Esophagus mucosa (tissue), 1 donor: ENCODE measurements at places on chromosomes 2 and 18.

GRCh38 chr18:37445836-37446235 is 119.8 kb downstream of the CELF4 start:
- ATAC-seq, result no peak

GRCh38 chr2:28035163-28035690 is 144.7 kb downstream of the BABAM2 start:
- ATAC-seq, result no peak

GRCh38 chr18:10023853-10024570 is 110.2 kb downstream of the VAPA start:
- ATAC-seq, result no peak

DNA sequence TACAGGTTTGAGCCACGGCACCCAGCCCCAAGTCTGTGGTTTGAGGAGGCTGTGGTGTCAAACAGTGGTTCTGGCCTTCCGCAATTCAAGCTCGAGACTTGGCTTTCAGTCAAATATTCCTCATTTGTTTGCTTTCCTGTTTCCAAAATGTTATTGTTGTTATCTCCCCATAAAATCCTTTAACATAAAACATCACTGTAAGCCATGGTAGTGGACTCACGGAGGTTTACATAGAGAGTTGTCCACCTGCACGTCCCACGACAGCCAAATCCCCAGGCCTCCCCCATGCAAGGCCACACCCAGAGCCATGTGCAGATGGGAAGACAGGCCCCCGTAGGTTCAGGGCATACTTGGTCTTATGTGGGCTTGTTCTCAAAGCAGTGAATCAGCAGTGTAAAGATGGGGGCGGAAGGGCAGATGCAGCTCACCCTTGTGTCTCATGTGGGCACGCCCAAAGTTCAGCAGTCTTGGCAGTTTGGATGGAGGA is 18.9 kb upstream of the ST3GAL5 start:
- peak; percentile 65 for ATAC-seq

GRCh38 chr18:32160547-32160946 is 29.3 kb upstream of the MEP1B start:
- peak; percentile 31 for ATAC-seq

DNA sequence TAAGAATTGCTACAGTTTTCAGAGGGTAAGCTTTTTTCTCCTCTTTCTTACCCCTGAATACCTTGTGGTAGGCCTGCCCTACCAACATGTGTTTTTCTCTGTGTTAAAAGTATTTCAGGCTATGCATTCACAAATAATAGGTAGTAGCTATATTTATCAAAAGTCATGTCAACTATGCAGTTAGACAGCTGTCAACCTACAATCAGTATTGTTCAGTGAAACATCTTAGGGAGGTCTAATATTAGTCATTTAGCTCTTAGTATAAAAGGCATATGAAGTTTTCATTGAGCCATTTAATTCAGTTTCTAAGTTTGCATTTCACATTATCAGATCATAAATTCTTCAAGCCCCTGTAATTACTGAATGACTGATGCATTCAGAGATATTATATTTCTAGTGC is 36.7 kb downstream of the XIRP2 start:
- ATAC-seq, result no peak

DNA sequence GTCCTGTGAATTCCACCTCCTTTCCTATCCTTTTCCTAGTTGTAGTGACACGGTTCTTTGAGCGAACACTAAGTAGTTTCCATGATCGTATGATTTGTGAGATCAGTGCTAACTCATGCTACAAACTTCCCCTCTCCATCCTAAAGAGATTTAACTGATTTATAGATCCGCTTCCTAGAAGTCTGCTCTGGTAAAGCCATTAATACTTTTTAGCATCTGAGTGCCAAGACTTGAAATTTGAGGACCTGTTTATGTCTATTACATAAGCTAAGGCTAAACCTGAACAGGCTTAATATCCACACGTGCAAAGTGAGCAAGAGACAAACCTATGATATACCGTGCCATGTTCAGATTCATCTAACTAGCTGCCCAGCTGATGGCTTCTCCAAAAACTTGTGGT is 14.9 kb downstream of the PROKR1 start:
- no peak for ATAC-seq

DNA sequence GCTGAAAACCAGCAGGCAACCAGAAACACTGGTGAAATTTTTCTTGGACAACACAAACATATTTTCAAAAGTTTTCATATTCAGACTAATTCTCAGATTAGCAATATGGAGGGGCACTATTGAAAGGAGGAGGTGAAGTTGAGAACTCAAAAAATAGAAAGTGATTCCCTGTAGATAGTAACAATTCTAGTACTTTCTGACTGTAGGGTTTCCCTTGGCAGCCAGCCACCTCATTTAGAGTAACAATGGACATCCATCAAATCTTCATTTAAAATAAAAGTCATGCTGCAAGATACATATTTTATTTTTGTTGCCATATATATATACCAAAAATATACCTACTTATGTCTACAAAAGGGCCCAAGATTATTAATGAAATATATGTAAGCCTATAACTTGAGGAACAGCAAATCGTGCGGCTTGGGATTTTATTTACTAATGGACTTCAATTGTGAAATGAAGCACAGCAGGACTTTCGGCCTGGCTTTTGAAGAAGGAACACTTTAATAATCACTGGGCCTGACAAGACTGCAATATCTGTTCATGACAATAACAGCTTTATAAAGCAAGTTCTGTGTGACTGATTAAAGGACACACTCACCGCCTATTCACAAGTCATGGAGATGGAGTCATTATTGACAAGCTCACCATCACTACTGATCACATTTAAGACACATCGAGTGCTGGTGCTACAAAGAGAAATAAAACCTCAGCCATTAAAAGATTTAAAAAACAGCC is 6.8 kb upstream of the NR4A2 start:
- ATAC-seq, result no peak

DNA sequence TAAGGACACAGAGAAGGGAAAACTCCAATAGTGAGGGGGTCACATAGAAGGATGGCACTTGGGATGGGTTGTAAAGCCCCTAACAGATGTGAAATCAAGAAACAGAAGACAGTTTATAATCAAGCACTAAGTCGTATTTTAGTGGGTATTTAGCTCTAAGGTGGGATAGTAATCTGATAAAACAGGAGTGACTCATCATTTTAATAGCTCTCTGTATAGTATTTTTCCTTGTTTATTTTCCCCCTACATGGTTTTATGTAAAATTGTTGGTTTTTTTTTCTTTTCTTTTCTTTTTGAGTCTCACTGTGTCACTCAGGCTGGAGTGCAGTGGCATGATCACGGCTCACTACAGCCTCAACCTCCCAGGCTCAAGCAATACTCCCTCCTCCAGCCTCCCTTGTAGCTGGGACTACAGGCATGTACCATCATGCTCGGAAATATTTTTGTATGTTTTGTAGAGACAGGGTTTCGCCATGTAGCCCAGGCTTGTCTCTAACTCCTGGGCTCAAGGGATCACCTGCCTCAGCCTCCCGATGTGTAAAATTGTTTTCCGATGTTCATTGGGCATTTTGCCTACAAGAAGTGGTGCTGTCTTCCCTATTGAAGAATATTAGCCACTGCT is 142.6 kb upstream of the SERPINE2 start:
- ATAC-seq, result peak; percentile 50

GRCh38 chr2:119477113-119477505 is 45.5 kb downstream of the TMEM37 start:
- ATAC-seq, result no peak

GRCh38 chr2:82282111-82282882 is 1977.7 kb upstream of the LRRTM1 start:
- no peak for ATAC-seq

DNA sequence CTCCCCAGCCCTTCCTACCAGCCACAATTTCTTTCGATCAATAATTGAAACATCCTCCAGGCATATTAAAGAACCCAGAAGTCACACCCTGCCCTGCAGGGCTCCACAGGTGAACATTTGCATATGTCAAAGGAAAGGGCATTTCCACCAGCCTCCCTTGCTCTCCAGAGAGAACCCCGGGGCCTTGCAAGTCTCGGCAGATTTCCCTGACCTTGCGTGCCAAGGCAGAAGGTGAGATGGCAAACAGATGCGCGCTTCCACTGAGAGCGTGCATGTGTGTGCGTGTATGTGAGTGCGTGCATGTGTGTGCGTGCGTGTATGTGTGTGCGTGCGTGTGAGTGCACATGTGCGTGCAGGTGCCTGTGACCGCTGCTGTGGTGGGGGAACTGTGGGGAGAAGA is 120.3 kb downstream of the INO80D start:
- ATAC-seq, result peak; percentile 70

DNA sequence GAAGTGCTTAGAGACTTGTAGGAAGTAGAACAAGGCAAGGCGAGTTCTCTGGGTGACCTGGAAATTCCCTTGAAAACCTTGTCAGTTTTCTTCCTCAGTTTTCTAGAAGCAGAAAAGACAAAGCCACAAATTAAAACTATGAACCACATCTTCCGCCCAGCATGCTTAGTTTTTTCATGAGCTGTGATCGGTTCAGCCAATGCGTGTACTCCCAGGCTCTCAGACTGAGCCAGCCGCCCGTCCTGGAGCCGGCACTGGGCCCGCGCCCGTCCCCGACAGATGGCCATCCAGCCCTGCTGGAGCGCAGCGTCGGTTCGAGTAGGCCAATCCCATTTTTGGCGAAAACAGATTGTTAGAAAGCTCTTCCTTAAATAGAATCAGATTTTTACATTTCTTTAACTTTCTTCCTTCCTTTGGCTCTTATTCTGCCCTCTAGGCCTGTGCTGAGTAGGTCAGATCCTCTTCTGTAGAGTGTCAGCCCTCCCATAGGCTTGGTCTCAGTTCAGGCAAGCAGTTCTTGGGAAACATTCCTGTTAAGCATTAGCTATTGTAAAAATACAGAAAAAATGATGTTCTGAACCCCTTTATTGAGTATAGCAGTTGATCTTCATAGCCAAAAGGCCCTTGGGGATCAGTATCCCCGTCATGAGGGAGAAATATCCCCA is 112.5 kb downstream of the NCK2 start:
- ATAC-seq, result no peak

GRCh38 chr2:63009490-63009889 is 41.1 kb upstream of the OTX1 start:
- no peak for ATAC-seq

- peak; percentile 83 for ATAC-seq
These were observed 818.9 kb upstream of the ACVR2A start for GRCh38 chr2:147025646-147026585.

- peak; percentile 98 for ATAC-seq
These were observed 680.2 kb downstream of the NYAP2 start for GRCh38 chr2:226079671-226080181.

DNA sequence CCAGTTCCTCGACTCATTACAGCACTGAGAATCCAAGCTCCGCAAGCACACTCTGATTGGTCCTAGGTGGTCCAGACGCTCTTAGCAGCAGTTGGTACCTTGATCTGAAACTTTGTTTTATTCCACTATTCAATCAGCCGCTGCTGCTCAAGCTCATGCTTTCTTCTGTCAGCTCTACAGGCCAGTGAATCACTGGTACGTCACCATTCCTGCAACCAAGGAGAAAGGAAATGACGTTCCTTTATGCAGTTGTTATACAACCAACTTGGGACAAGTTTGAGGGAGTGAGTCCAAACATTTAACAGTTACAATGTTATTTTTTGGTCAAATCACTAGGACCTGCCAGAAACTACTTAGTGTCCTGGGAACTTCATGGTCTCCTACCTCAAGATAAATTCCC is 398.8 kb upstream of the TMEFF2 start:
- no peak for ATAC-seq

GRCh38 chr2:45992021-45992740 is 305.0 kb upstream of the EPAS1 start:
- ATAC-seq, result peak; percentile 74

DNA sequence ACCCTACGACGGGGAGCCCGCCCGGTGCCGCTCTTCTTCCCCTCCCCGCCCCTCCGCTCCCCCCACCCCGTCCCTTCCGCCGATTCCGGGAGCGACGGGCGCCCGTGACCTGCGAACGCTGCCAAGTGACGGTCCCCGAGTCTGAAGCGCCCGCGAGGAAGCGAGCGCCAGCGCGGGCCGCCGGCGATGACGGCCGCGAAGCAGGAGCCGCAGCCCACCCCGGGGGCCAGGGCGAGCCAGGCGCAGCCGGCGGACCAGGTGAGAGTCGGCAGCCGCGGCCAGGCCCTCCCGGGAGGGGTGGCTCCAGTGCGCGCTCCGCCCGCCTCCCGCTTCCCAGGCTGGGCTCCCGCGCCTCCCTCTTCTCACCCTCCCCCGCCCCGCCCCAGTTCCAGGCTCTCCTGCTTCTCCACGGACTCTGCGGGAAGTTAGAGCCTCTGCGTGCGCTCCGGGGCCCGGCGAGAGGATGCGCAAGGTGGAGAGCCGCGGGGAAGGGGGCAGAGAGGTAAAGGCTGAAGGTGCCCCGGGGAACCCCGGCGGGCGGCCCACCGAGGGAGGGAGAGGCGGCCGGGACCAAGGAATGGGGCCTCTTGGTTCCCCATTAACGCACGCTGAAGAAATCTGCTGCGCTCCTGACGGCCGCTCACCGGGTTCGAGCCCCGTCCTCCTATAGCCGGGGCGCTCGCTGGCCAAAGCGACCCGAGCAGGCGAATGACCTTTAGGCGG is 719.5 kb downstream of the DPP10 start:
- ATAC-seq, result peak; percentile 22

GRCh38 chr2:152380261-152381055 is 45.5 kb downstream of the FMNL2 start:
- ATAC-seq, result no peak

GRCh38 chr2:46025081-46025480 is 272.1 kb upstream of the EPAS1 start:
- no peak for ATAC-seq

DNA sequence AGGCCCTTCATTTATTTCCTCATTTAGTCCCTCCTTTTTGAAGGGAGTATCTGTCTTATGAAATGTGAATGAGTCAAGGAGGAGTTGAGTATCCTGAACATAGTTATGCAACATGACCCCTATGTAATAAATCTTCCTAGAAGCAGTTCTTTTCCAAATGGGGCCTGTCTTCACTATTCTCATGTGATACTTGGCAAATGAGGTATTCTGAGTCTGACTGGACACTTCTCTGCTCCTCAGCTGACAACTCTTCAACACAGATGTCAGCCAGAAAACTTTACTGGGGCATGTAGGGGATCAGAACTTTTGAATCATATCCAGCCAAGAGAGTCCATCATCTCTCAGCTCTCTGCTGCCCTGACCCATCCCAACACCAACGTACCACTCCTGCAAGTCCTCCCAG is 291.6 kb downstream of the ZNF385B start:
- peak; percentile 10 for ATAC-seq
